ENCODE measurements at places on chromosomes 16 and 17. TPM values are rescaled to one million over a fixed set of nuclear protein-coding genes. Genes with fewer than 3 reads are reported as not detected.
A peak's percentile ranks its signal among the peaks of the same experiment; 100 is the strongest.

Gene CD300C
- total RNA-seq: not detected

Gene PRSS21
- total RNA-seq: 0.27 TPM

Gene MYH1
- total RNA-seq: 0.08 TPM

Gene KRTAP16-1
- total RNA-seq: not detected

Gene KRTAP2-2
- not detected for total RNA-seq

Gene RMI2
- total RNA-seq: 3.0 TPM

Gene PPM1E
- 0.41 TPM for total RNA-seq

GRCh38 chr16:48547530-48547929 is 62.5 kb downstream of the N4BP1 start:
- no peak for DNase-seq

DNA sequence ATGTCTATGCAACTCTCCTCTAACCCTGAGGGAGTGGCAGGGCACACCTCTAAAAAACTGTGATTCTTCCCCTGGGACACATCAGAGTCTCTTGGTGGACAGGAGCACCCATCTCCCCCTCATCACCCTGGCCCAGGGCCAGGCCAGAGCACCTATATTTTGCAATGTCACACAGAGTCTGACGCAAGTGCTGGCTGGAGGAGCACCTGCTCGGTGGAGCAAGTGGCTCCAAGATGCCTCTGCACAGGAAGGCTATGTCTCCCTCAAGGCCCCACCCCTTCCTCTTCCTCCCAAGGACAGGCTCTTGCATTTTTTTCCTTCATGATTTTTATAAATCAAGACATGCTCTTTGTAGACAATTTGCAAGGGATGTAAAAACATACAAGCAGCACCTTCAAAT is 13.3 kb downstream of the SNN start:
- DNase-seq: no peak

DNA sequence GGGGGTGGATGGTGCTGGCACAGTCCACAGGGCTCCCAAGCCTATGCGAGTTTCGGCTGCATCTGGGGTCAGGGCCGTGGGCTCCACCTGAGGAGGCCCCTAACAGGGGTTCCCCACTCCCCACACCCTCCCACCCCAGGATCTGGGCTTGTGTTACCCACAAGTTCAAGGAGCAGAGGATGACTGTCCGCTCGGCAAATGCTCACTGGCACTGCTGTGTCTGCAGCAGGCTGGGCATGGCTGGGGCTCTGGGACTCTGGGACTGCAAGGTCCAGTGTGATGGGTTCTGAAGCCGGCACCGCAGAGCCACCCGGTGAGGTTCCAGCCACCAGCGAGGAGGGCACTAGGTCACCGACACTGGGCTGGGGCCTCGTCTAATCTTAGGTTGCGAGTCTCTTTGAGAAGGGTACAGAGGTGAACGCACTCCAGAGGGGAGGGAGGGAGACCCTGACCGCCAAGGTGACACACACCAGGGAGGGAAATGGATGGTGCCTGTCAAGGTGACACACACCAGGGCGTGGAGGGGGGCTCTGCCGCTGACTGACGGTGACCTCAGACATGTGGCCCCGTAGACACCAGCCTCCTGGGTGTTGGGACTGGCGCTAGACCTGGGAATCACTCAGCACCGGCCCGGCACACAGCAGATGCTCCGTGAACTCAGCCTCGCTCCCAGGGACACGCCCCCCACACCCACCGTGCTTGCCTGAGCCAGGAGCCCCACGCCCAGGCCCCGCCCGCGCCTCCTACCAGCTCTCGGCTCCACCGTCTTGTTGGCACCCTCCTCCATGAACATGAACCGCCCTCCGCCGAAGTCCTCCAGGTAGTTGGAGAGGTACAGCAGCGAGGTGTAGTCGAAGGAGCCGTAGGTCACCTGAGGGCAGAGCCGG is 20.5 kb upstream of the HEXD start:
- DNase-seq: no peak

GRCh38 chr17:78739331-78739931 is 42.6 kb downstream of the CYTH1 start:
- no peak for DNase-seq

- DNase-seq: no peak
Measured at GRCh38 chr16:5214466-5214865, 116.9 kb upstream of the EEF2KMT start.

GRCh38 chr17:19703828-19704613 is 12.4 kb downstream of the SLC47A2 start:
- no peak for DNase-seq

- DNase-seq: no peak
Measured at GRCh38 chr16:12658506-12658905, 145.2 kb downstream of the CPPED1 start.

DNA sequence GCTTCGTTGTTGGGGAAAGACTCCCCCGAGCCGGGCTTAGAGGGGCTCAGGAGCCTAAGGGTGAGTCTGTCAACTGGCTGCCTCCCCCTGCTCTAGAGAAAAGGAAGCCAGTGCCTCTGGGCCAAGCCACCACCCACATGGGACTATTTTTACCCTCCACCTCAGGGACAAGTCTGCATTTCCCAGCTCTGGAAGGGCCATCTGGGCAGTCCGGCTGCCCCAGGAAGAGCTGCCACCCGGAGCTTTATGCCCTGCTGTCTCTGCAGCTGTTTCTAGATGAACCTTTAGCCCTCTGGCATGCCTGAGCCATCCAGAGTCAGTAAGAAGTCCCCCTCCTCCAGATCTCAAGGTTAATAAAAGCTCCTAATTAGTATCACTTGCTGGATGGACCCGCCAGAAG is 5.3 kb upstream of the RPRML start:
- no peak for DNase-seq

DNA sequence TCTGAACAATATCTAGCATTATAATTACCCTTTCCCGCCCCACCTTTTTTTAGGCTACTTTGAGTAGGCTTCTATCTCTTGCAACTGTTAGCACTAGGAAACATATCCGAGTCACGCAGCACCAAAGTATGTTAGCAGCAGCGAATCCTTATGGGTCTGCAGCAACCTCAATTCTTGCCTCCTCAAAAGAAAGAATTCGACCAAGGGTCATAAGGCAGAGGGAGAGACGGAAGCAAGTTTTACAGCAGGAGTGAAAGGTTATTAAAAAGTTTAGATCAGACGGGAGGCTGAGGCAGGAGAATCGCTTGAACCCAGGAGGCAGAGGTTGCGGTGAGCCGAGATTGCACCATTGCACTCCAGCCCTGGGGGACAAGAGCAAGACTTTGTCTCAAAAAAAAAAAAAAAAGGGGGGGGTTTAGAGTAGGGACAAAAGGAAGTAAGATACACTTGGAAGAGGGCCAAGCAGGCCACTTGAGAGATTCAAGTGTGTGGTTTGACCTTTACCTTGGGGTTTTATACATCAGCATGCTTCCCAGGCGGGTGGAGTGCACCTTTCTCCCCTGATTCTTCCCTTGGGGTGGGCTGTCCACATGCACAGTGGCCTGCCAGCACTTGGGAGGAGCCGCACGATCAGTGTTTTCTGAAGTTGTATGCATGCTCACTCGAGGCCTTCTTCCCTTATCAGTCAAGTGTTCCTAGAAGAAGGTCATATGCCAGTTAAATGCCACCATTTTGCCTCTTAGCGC is 67.7 kb downstream of the HLF start:
- DNase-seq: no peak

DNA sequence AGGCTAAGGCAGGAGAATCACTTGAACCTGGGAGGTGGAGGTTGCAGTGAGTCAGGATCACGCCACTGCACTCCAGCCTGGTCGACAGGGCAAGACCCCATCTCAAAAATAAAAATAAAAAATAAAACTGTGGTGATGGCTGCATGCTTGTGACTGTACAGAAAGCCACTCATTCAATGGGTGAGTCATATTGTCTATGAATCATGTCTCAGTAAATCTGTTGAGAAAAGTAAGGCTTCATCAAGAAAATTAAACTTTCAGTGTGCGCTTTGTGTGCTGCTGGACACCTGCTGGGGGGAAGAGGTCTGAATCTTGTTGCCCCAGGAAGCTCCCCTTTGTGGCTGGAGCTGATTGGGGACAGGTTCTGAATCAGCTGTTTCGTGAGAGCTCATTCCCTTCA is 11.3 kb downstream of the NUBP1 start:
- DNase-seq: peak; percentile 39

DNA sequence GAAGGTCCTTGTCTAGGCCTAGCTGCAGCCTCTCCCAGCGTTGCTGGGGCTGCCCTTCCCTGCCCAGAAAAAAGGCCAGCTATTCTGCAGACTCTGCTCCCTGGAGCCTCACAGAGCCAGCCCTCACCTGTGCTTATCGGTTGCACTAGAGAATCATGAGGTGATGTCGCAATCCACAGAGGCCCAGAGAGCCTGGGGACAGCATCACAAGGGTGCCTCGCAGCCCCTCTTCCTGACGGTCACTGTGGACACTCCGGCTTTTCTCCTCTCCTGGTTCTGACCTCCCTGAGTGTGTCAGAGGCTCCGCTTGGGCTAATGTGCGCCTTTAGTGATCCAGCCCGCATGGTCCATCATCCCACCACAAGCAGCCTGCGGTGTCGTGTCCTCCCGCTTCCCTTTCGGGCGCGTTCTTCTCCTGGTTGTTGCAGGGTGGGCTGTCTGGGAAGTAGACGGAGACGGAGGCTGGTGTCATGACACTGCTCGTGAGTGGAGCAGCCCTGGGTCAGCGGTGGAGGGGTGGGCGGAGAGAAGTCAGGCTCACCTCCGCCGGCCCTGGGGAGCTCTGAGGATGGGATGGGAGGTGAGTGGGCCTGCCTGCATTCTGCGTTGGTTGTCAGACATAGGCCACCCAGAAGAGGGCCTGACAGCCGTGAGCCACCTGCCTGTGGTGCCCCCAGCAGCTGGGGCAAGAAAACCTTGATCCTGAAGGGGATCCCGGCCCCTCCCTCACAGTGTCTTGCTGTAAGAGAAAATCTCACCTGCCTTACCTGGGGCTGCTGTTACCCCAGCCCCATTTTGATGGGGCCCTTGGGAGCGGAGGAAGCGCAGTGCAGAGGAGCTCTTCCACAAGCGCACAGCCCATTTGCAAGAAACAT is 165.9 kb upstream of the CHMP6 start:
- DNase-seq: no peak

DNA sequence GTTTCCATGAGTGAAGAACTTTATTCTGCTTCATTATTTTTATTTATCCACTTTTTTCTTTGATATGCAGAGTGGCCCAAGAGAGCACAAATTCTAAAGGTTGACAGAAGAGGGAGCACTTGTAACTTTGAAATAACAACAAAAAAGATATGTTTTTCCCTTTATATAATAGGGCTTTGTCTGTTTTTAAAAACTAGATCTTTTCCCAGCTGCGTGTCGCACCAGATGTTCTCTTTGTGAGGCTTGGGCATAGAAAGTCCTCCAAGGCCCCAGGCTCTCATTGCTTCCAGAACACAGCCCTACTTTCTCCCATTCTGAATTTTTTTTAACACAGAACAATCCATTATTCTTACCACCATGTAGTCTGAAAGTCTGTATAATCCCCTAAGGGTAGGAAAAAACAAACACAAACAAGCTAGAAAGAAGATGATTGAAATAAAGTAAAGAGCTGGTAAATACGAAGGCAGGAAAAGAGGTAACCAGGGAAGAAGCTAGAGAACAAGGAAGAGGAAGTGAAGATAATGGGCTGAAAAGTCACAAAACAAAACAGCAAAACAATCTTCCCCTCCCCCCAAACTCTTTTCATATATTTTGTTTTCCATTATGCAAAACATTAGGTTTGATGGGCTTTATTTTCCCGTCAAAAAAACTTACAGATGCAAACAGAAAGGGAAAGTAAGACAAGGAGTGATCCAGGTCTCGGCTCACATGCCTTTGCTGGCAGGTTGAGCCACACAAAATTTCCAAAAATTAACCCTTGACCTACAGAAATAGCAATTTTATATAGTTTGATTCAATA is 160.4 kb downstream of the ABCA8 start:
- peak; percentile 87 for DNase-seq

DNA sequence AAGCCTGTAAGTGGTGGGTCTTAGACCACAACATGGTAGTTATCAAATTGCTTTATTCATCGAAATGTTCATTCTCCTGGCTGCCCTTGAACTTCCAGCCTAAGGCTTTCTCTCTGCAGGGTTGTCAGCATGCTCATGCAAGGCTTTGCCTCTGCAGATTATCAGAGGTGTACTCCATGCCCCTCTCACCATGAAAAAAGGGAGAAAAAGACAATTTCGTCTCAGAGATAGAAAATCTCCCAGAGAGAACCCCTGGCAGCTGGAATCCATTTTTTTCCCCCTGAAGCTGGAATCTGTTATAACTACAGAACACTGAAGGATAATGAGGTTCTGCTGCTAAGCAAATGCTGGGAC is 33.9 kb upstream of the METTL9 start:
- no peak for DNase-seq

DNA sequence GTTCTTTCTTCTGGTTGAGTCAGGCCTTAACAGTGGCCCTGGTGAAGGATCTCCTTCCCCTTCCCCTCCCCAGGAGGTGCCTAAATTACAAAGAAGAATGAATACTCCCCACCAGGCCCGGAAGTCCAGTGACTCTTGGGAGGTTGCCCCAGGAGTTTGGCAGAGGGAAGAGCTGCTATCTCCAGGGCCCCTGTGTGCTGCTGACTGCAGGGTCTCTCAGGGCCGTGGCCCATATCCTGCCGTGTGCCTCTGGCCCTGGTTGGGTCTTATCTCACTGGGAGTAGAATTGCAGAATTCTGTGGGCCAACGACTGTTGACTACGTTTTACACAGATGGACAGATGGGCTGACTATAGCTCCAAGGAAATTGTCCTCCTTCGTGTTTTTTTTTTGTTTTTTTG is 28.0 kb downstream of the AKAP1 start:
- DNase-seq: no peak

DNA sequence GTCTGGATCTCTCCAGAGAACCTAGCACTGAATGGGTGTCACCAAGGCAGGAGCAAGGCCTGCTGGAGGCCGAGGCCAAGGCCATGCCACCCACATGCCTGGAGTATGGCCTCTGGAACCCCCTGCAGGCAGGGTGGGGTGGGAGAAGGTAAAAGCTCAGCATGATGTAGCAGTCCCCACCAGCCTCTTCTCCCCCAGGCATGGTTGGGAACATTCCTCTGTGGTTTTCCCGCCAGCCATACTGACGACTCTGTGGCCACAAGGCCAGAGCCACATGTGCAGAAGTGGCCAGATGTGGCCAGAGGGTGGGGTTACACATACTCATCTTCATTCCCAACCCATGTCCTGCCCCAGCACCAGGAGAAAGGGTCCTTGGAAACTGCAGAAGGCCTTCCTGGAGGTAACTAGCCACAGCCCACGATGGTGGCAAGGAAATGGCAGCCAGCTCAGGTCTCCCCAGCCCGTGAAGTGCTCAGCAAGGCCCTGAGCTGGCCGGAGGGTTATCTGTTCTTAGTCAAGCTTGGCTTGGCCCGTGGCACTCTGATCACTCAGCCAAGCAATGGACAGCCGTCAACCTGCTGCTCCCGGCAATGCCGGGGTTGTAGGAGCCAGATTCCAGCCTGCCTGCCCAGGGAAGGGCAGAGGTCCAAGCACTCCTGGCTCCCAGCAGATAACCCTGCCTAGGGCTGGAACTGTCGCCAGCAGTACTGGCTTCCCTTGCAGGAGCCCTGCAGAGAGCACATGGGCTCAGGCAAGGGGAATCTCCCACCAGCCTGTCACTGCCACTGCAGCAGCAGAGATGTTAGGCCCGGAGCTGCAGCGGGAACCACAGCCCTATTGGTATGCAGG is 26.1 kb downstream of the HDAC5 start:
- DNase-seq: peak; percentile 43

GRCh38 chr17:41082626-41083025 is 1.3 kb upstream of the KRTAP4-7 start:
- no peak for DNase-seq

GRCh38 chr17:44842748-44843147 is 4.9 kb upstream of the HIGD1B start:
- no peak for DNase-seq

GRCh38 chr17:27438348-27438998 is 17.8 kb upstream of the KSR1 start:
- DNase-seq: no peak
